ENCODE measurements at places on chromosomes 2 and 18.
A peak's percentile ranks its signal among the peaks of the same experiment; 100 is the strongest.

DNA sequence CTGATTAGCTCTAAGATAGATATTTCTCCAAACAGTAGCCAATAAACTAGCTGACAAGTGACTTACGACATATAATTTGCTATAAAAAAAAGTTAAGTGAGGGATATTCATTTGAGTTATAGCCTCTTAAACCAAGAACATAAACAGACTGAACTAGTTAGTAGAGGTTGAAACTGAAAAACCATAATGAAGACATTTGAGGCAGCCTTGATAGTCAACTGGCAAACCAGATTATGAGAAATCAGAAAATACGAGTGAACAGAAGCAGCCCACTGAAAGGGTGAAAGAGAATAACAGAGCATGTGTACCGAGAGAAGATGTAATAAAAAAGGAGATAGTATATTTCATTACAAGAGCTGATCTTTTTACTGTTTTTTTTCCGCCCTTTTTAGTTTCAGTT is 698.1 kb upstream of the SETBP1 start:
- no peak for DNase-seq

DNA sequence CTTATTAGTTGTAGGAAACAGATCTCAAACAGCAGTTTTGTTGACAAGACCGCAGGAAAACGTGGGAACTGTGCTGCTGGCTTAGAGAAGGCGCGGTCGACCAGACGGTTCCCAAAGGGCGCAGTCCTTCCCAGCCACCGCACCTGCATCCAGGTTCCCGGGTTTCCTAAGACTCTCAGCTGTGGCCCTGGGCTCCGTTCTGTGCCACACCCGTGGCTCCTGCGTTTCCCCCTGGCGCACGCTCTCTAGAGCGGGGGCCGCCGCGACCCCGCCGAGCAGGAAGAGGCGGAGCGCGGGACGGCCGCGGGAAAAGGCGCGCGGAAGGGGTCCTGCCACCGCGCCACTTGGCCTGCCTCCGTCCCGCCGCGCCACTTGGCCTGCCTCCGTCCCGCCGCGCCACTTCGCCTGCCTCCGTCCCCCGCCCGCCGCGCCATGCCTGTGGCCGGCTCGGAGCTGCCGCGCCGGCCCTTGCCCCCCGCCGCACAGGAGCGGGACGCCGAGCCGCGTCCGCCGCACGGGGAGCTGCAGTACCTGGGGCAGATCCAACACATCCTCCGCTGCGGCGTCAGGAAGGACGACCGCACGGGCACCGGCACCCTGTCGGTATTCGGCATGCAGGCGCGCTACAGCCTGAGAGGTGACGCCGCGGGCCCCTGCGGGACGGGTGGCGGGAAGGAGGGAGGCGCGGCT is at the start of gene TYMS:
Gene TYMS, plus strand, starts transcription at position 343 of the 690 bp plus-strand sequence. Its CDS starts 90 bp downstream, at position 433.
- DNase-seq = peak; percentile 67

GRCh38 chr2:70541481-70542020 is 12.1 kb downstream of the TGFA start:
- DNase-seq = no peak

GRCh38 chr2:3076848-3077642 is 300.6 kb downstream of the EIPR1 start:
- no peak for DNase-seq

- no peak for DNase-seq
These were observed 58.8 kb downstream of the FECH start for GRCh38 chr18:57527556-57528229.

DNA sequence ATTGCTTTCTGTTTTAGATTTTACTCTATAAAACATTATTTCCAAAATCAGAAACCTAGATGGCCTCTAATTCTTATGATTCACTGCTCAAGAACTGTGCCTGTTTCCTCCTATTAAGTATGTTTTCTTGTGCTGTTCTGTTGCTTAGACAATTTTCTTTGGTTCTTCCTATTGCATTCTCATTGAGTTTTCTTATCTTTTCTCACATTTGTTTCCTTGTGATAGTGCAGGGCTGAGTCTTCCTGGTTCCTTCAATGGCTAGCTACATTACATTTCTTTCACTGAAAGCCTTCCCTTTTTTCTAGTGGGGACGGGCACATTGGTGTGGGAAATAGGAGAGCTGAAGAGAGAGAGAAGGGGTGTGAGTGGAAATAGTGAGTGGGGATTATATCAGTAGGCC is 183.4 kb downstream of the CALCRL start:
- DNase-seq = no peak
